ENCODE measurements at places on chromosomes 7 and 10. TPM values are rescaled to one million over a fixed set of nuclear protein-coding genes. Genes with fewer than 3 reads are reported as not detected.

Gene PRKG1
- 199 TPM for total RNA-seq

Gene WNT8B
- total RNA-seq = not detected

Gene SHH
- not detected for total RNA-seq

Gene FBH1
- total RNA-seq = 108 TPM

Gene MSMB
- not detected for total RNA-seq

Gene INA
- total RNA-seq = not detected

Gene ATP6V0A4
- not detected for total RNA-seq

Gene NPY4R
- not detected for total RNA-seq

Gene CALHM2
- 81.9 TPM for total RNA-seq

GRCh38 chr7:116441534-116441933, 58.0 kb upstream of the CAV2 start:
- no peak for DNase-seq
- H3K4me3 ChIP-seq = no peak overlapping the region
- H3K27ac ChIP-seq = no peak overlapping the region
- H3K27me3 ChIP-seq = no peaks in the 10 kb centered on the region

DNA sequence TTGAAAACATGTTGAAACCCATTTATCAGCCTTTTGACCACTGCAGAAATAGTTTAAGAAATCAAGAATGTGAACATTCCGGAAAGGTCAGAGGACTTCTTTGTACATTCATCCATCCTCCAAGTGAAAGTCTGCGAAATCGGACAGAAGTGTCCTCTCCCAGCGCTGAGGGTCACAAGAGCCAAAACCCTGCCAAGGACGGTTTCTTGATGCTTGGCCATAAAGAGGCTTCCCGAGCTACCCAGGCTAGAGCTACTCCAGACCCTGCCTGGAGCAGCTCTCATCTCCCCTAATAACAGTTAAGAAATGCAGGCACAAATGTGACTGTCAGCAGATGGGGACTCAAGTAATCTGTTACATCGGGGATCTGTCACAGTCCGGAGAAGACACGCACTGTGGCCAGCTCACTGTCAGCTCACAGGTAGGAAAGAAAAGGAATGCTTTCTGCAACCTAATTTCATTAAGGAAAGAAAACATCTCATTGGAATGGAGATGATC, 4.5 kb upstream of the CYTH3 start:
- DNase-seq = peak; percentile 28
- no peaks in the 10 kb centered on the region for H3K27me3 ChIP-seq
- no peaks in the 10 kb centered on the region for H3K36me3 ChIP-seq
- no peaks in the 10 kb centered on the region for H3K4me1 ChIP-seq
- no peak overlapping the region for H3K27ac ChIP-seq

GRCh38 chr10:60662917-60663614, 115.2 kb upstream of the CDK1 start:
- no peak for DNase-seq
- no peaks in the 10 kb centered on the region for H3K4me1 ChIP-seq
- no peaks in the 10 kb centered on the region for H3K36me3 ChIP-seq
- no peaks in the 10 kb centered on the region for H3K27me3 ChIP-seq

GRCh38 chr10:11587722-11588259, 23.7 kb downstream of the USP6NL start:
- DNase-seq = no peak
- H3K4me1 ChIP-seq = no peaks in the 10 kb centered on the region
- H3K4me3 ChIP-seq = no peak overlapping the region
- H3K36me3 ChIP-seq = no peaks in the 10 kb centered on the region

DNA sequence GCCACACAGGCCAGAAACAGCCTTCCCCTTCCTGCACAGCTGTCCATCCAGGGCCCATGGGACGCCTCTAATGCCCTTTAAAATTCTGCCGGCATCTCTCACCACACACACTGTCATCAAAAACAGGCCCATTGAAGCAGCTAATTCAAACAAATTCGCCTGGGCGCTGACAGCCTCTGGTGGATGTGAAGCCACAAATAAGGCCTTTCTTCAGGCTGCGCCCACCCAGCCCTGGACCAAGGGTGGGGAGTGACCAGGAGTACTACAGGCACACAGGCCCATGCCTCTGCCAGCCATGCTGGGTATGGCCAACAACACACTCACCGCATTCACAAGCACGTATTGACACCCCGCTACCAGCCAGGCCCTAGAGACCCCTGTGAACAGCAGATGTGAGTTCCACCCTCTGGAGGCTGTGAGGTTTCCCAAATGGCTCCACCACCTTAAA, 54.6 kb downstream of the SLIT1 start:
- no peaks in the 10 kb centered on the region for H3K4me1 ChIP-seq
- H3K27me3 ChIP-seq = no peaks in the 10 kb centered on the region
- no peak overlapping the region for H3K4me3 ChIP-seq
- no peak overlapping the region for H3K27ac ChIP-seq
- DNase-seq = peak; percentile 64
- no peaks in the 10 kb centered on the region for H3K36me3 ChIP-seq

DNA sequence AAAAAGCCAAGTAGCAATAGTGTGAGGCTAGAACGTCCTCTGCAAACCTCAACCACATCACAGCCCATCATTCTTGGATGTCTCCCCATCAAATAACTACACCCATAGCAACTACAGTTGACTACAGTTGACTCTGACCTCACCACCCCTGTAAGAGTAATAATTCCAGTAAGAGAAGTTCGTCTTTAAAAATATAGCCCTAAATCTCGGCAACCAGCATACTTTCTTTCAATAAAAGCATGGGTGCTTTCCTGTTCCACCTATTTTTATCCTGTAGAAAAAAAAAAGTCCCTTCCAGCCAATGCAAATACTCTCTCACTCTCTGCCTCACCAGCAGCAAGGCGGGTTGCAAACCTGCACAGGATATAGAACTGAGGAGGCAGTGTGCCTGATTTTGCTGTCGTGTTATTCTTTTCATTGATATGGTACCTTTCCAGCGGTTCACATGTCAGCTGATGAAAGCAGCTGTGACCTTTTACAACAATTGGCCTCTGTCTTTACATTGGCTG, 187.5 kb upstream of the NFE2L3 start:
- H3K27ac ChIP-seq = no peak overlapping the region
- no peaks in the 10 kb centered on the region for H3K36me3 ChIP-seq
- DNase-seq = no peak
- H3K4me3 ChIP-seq = no peak overlapping the region

GRCh38 chr10:110042891-110043290, 35.1 kb downstream of the ADD3 start:
- no peaks in the 10 kb centered on the region for H3K27me3 ChIP-seq
- H3K4me1 ChIP-seq = peaks cover 4% of the 10 kb centered on the region
- DNase-seq = no peak
- no peak overlapping the region for H3K27ac ChIP-seq
- no peaks in the 10 kb centered on the region for H3K36me3 ChIP-seq

DNA sequence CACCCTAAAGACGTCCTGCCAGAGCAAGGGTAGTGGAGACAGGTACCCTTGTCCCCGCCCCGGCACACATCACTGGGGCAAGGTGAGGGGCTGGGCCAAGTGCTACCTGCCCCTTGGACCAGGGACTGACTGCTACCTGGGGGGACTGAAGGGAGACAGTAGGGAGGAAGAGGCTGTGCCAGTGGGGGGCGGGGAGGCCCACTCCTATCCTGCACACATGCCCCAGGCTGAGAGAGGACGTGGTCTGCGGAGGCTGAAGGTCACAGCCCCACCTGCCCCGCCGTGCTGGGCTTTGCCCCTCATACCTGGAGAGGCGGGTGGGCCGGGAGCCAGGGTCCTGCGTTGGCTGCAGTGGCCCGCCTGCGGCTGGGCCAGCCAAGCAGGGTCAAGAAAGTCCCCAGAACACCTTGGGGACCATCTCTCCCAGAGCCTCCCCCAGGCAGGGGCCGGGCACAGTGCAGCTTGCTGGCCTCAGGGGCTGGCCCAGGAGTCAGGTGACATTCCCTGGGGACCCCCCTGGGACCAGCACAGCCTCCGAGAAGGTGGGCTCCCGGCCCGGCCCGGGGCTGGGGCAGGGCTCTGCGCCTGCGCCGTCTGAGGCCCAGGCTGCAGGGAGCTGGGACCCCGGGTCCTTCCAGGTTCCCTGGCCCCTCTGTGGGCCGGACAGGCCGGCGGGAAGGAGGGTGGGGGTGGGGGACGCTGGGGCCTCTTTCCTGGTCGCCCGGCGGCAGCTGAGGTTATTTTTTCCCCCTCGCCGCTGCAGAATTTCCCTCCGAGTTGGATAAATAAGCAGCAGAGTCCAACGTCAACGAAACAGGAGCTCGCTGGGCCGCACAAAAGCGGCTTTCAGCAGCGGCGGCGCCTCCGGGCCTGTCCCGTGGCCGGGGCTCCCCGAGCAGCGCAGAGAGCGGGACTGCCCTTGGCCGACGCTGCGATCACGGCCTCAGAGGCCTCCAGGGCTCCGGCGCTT, 9.8 kb upstream of the FZD9 start:
- peak; percentile 58 for DNase-seq
- H3K27me3 ChIP-seq = no peaks in the 10 kb centered on the region
- H3K27ac ChIP-seq = no peak overlapping the region
- H3K4me3 ChIP-seq = no peak overlapping the region
- H3K4me1 ChIP-seq = no peaks in the 10 kb centered on the region
- no peaks in the 10 kb centered on the region for H3K36me3 ChIP-seq

GRCh38 chr7:11779864-11780674, 51.9 kb downstream of the THSD7A start:
- H3K4me3 ChIP-seq = no peak overlapping the region
- H3K27ac ChIP-seq = no peak overlapping the region
- no peaks in the 10 kb centered on the region for H3K36me3 ChIP-seq

- no peak for DNase-seq
- H3K4me3 ChIP-seq = no peak overlapping the region
- no peaks in the 10 kb centered on the region for H3K27me3 ChIP-seq
Measured at GRCh38 chr10:116255886-116256751, 16.9 kb downstream of the GFRA1 start.

DNA sequence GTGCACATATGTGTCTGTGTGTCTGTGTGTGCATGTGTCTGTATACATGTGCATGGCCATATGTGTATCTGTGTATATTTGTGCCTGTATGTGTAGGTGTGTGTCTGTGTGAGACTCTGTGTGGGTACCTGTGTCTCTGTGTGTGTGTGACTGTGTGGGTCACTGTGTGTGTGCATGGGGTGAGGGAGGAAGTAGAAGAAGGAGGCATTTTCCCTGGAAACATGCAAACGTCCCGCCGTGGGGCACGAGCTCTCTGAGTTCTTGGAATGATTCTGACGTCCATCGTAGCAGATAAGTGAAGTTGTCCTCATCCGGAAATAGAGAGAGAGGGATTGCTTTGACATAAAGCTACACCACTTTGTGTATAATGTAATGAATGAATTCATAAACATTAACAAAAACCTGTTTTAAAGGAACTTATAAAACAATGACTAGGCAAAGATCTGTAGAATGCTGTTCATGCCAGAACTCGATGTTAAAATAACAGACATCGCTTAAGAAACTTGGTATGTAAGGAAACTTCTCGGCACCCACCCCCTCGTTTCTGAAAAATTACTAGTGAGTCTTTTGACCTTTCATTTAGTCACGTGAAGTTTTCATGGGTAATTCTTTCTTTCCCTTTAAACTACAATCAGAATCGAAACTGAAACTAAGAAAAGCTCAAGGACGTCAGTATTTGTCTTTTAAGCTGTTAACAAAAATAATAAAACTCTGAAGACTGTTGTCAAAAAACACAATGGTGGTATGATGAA, 43.6 kb upstream of the KLF6 start:
- H3K4me3 ChIP-seq = peak overlapping the region; percentile 63
- H3K36me3 ChIP-seq = no peaks in the 10 kb centered on the region
- no peak overlapping the region for H3K27ac ChIP-seq
- peaks cover 2% of the 10 kb centered on the region for H3K4me1 ChIP-seq
